ENCODE measurements at places on chromosomes 3 and 15. TPM values are rescaled to one million over a fixed set of nuclear protein-coding genes. Genes with fewer than 3 reads are reported as not detected.

GRCh38 chr3:162740941-162741596, 1244.5 kb downstream of the OTOL1 start:
- DNase-seq = no peak

DNA sequence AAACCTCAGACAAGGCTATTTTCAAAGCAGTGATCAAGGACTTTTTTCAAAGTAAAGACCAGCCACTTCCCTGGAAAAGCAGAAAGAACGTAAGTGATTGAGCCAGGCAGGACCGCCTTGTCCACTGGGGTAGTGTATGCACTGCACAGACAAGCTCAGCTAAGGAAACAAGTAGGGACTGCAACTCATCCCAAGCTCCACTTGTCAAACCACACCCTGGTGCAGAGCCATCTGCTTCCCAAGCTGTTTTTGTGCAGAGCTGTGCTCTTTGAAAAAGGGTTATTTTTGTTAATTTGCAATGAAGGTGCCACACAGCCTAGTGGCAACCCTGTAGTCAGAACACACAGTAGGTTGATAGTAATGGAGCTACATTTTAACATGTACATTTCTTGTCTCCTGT, 193.3 kb downstream of the ADAMTS9 start:
- DNase-seq = no peak

The RAB43 gene
- 58.1 TPM for total RNA-seq

The LRRC31 gene
- 2.7 TPM for total RNA-seq

DNA sequence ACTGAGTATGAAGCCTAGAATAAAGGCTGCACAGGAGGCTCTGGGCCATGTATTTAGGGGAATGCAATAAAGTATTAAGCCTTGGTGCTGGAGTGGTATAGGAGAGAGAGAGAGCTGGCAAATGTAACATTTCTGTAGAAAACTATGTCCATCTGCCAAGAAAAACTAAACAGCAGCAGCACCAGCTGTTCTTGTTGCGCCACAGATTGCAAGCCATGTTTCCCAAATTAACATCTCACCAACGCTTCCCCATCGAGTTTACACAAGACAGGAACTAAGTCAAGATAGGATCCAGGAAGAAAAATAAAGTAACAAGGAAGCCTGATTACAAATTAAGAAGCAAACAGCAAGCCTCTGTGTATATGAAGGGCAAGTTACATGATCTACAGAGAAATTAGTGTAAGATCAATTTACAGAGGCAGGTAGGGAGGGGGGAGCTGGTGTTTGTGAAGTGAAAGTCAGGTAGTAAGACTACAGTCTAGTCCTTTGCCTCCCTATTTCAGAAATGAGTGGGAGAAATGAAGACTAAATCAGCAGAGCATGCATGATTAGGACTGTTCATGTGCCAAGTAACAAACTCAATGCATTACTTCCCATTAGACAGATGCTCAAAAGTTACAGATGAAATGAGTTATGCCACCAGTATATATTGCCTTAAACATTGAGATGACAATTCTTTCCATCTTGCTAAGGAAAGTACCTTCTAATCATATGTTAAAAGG, 900.5 kb downstream of the EPHA3 start:
- DNase-seq = no peak

GRCh38 chr3:154981201-154981600, 98.9 kb upstream of the MME start:
- no peak for DNase-seq

- no peak for DNase-seq
Measured at GRCh38 chr3:23648326-23648995, 157.3 kb upstream of the UBE2E1 start.

The RAB7A gene
- 34.6 TPM for total RNA-seq

Data from liver (tissue), 10 donors.